ENCODE measurements at places on chromosomes 16 and 17. TPM values are rescaled to one million over a fixed set of nuclear protein-coding genes. Genes with fewer than 3 reads are reported as not detected.

Gene CHCT1
- not detected for total RNA-seq

Gene RHBDL3
- not detected for total RNA-seq

Gene RPUSD1
- 18.1 TPM for total RNA-seq

Gene ITGAD
- total RNA-seq, result not detected

Gene SCNN1G
- total RNA-seq, result not detected

Gene ITGB3
- not detected for total RNA-seq

Gene COX11
- total RNA-seq, result 44.9 TPM

Gene TBC1D3E
- total RNA-seq, result not detected

Gene HNF1B
- total RNA-seq, result 0.59 TPM

Gene CCNF
- total RNA-seq, result 43.5 TPM

Gene HSPB9
- 0.41 TPM for total RNA-seq

Gene UMOD
- not detected for total RNA-seq

Gene RAMP2
- not detected for total RNA-seq

Gene KRTAP9-2
- total RNA-seq, result not detected

Gene CDC6
- 110 TPM for total RNA-seq

Gene KIFC3
- 0.89 TPM for total RNA-seq

Gene CLEC18C
- total RNA-seq, result not detected

Gene STARD3
- total RNA-seq, result 48.7 TPM

Gene IL17C
- 0.31 TPM for total RNA-seq

Gene MPP2
- 6.0 TPM for total RNA-seq

Gene GRIN2A
- not detected for total RNA-seq

Gene OR3A3
- not detected for total RNA-seq

Gene ASGR1
- total RNA-seq, result 2.6 TPM

Gene ABCC11
- total RNA-seq, result 0.54 TPM

Gene KRT33B
- total RNA-seq, result not detected

Gene PLLP
- total RNA-seq, result 0.51 TPM

Gene KRT38
- total RNA-seq, result not detected

Gene ZNF75A
- total RNA-seq, result 21.7 TPM

Gene ZNF18
- 8.9 TPM for total RNA-seq

Gene MMP25
- total RNA-seq, result 1.1 TPM

Data from activated CD8-positive, alpha-beta T cell treated with anti-CD3 and anti-CD28 coated beads for 36 hours (primary cell).